COR-L47 (cell line): ENCODE measurements at places on chromosomes 12 and 14.

- no peak for DNase-seq
Observed at GRCh38 chr12:108289350-108290161, 49.6 kb downstream of the CMKLR1 start.

GRCh38 chr12:56626701-56627100, 3.4 kb downstream of the BAZ2A start:
- no peak for DNase-seq

DNA sequence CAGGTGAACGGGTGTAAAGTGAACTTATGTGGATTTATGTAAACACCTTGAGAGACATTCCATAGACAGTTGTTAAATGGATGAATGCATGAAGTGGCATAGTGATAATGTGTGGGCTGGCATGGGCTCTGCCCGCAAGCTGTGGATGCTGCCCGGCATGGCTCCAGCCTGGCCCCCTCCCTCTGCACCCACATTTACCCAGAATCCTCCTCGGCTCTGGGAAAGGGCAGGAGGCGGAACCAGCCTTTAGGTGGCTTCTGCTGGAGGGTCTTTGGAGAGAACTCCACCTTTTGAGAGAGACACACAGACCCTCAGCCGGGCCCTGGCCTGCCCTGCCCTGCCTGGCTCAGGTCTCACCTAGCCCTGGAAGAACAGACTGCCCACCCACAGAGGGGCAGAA, 18.7 kb downstream of the RASAL1 start:
- DNase-seq: no peak

DNA sequence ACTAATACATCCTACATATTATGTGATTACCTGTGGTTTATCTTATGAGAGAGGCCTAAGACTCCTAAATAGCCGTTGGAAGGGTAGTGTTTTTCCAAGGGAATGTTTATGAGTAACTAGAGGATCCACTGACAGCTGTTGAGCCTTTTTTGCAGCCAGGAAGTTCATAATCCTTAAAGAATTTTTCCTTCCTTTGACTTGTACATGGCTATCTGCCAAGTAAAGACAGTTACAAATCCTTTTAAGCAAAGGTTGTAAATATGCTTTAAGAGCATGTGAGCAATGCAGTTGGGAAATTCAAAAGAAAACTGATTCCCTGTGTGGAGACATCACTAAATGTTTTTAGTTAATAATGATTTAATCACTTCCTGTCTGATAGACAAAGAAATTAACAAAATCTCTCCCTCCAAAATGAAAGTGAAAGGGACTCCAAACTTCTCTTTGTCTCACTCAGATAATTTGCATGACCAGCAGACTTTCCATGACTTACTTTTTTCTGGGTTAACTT, 333.8 kb downstream of the PDZRN4 start:
- no peak for DNase-seq

DNA sequence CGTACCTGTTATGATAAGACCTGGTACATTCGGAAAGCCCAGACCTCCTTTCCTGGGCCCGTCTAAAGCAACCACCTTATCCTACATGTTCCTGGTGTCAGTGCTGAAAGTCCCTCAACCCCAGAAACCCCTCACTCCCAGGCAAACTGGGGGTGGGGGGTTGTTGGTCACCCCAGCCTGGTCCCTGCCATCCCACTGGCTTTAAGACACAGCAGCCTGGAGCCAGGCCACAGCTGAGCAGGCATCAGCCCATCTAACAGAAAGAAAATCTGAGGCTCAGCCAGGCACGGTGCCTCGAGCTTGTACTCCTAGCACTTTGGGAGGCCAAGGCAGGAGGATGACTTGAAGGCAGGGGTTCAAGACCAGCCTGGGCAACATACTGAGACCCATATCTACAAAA, 4.5 kb downstream of the SELPLG start:
- no peak for DNase-seq

- DNase-seq: no peak
Observed at GRCh38 chr14:90194706-90195105, 61.6 kb upstream of the PSMC1 start.

GRCh38 chr14:23076785-23077408, 18.0 kb downstream of the ACIN1 start:
- no peak for DNase-seq

GRCh38 chr14:64733899-64734298, 29.7 kb downstream of the PLEKHG3 start:
- no peak for DNase-seq

- no peak for DNase-seq
Observed at GRCh38 chr12:46452061-46452615, 79.6 kb upstream of the SLC38A2 start.

- no peak for DNase-seq
Observed at GRCh38 chr12:1369938-1370500, 224.4 kb downstream of the FBXL14 start.

- DNase-seq: no peak
Observed at GRCh38 chr12:31308116-31308515, 17.8 kb downstream of the SINHCAF start.
